Right forelimb (tissue), 1 donor: ENCODE measurements at places on chromosomes 5 and 9.

- no peak for DNase-seq
These were observed 6.1 kb downstream of the REEP2 start for GRCh38 chr5:138444774-138445546.

DNA sequence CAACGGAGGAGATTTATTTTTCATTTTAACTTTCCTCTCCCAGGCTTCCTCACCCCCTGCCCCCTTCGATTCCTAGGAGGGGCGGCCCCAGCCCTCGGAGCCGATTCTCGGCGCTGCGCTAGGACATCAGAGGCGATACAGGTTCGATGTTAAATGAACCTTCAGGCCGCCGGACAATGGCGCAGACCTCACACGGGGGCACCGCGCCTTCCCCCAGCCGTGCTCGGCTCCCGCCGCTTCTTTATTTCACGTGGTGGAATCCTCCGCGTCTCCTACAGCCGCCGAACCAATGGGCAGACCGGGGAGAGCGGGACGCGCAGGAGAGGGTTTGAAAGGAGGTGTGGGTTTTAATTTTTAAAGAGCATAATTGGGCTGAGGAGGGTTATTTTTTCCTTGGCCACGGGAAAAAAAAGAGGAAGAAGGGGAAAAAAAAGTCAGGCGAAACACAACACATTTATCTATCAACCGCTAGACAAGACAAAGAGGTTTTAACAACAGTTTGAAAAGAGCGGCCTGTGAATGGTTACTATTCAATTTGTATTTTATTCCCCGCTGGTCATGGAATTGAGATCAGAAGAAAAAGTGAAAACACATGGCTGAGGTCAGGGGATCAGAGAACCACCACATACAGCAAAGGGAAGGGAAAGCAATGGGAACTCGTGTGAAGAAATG is 126.8 kb downstream of the TMEM174 start:
- DNase-seq = no peak

DNA sequence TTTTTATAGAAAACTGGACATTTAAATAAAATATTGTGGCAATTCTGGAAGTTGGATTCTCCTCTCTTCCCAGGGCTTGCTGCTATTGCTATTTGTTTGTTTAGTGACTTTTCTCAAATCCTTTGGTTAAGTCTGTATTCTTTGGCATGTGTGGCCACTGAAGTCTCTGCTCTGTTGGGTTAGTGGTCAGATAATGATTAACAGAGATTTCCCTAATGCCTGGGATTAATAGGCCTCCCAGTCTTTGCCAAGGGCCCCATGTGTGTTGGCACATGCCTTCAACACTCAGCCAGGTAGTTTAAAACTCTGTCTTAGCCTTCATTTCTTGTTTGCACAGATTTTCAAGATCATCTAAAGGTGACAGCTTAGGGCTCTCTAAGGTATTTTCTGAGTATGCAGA is 92.8 kb upstream of the EPB41L4A start:
- DNase-seq = no peak

DNA sequence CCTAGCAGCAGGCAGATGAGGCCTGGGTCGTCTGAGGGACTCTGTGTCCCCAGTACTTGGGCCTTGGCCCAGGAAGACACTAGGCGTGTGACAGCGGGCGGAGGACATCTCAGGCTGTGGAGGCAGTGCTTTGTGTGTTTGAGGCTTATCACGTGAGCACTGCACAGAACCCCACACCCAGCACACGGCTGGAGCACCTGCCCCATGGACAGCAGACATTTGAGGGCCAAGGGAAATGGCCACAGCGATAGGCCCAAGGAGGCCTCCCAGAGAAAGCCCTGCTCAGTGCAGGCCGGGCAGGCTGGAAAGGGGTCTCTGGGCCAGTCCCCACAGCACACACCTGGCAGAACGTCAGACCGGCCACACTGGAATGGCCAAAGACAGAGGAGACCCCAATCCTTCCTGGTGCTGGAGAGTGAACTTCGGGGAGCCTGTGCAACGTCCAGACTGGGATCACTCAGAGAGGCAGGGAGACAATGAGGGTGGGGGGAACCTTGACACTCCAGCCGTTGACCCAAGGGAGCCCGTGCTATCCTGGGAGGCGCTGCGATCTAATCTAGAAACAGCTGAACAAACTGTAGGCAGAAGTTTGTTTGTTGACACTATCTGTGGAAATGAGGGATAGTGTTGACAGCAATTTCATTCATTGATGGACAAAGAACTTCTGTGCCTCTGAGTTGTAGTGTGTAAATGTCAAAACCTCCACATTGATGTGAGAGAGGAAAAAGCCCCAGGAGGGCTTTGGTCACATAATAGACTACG is 19.6 kb upstream of the FLT4 start:
- no peak for DNase-seq

GRCh38 chr9:126420135-126420534 is 93.5 kb downstream of the MVB12B start:
- DNase-seq = no peak

DNA sequence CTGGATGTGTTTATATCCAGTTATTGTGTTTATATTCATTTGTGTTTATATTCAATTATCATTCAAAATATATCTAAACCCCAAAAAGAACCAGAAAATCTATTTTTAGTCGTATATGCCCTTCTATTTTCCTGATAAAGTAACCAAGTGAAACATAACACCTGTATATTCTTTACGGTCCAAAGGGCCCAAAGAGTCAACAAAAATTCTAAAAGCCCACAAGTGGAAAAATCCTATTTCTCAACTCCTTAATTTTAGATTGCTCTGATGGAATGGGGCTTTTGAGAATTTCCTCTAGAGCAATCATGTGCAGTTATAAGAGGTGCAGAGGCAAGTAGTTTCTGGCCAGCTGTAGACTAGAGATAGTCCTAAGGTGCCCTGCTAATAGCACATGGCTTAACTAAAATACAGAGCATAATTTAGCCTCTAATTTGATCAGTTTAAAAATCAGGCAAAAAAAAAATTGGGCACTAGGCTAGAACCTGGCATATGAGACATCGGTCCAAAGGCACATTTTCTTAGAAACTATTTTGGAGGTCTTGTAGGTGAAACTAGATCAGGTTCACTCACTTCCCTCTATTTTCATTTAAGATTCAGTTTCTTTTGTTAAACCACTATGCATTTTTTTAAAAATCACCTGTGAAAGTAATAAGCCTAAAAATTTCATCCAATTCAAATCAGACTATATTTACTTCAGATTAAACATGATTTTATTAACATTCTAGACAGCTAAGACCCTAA is 256.0 kb downstream of the FBXL17 start:
- DNase-seq = no peak
